ENCODE measurements at places on chromosomes 4 and X.

DNA sequence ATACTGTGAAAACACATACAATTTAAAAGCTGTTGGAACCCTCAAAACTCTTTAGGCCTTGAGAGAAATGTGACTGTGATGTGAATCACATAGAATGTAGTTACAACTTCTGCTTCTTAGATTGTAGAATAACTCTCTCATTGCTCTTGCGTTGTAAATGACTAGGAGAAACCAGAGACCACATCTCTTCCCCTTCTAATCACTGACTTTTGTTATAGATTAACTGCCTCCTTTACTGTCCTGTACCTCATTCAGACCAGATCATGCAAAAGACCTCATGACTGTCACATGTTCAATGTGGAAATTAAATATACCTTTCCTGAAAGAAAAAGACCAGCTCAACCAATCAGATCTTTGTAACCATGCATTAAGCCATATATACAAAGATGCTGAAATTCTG, 43.2 kb upstream of the NEIL3 start:
- DNase-seq = no peak

- no peak for DNase-seq
These were observed 95.8 kb downstream of the MID1 start for GRCh38 chrX:10524578-10524977.

GRCh38 chr4:96524311-96524875, 684.5 kb downstream of the PDHA2 start:
- no peak for DNase-seq

DNA sequence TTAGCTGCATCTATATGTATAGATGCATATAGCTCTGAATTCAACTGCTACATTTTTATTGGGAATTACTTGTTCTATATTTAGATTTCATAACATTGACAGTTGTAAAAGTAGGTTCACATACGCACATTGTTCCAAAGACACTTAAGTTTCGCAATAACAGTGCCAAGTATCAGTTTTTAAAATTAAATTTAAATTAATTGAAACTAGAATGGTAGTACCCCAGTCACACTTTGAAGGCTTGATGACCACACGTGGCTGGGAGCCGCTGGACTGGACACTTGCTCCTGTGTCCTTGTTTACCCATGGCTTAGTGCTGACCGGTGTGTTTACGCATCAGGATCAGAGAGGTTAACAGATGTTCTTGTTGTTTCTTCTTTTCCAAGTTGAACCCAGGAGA, 140.7 kb upstream of the PSAPL1 start:
- no peak for DNase-seq

DNA sequence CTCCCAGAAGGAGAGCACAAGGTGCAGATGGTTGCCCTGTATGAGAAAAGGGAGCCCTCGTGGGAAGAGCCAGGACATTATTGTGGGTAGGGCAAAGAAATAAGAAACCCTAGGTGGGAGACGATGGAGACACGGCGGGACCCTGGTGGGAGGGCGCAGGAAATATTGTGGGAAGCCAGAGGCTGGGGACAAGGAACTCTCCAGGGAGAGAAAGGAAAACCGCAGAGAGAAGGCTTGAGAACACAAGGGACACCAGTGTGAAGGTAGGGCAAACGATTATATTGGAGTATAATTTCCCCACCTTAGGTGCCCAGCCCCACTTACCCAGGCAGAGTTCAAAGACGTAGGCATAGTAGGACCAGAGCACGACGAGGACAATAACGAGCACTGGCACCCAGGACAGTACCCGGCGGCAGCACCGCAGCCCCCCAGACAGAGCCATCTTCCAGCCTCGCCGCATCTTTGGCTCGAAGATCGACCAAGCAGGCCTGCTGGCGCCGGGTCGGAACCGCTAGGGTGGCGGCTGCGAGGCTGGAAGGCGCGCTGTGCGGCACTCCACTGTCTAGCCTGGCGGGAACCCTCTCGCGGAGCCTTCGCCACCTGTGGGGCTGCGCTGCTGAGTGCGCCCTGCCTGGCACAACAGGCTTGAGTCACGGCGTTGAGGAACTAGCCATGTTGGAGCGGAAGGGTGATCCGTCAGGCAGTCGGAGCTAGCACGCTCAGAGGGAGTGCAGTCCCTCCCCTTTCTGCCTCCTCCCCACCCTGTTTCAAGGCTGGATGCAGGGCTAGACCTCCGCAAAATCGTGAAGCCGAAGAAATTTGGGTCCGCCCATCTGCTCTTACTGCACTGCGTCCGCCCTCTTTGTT, at the start of gene ZDHHC15:
Gene ZDHHC15 (minus strand): TSS at position 473 of the 867 bp plus-strand sequence. CDS start 13 bp downstream, at position 460.
- peak; percentile 7 for DNase-seq

DNA sequence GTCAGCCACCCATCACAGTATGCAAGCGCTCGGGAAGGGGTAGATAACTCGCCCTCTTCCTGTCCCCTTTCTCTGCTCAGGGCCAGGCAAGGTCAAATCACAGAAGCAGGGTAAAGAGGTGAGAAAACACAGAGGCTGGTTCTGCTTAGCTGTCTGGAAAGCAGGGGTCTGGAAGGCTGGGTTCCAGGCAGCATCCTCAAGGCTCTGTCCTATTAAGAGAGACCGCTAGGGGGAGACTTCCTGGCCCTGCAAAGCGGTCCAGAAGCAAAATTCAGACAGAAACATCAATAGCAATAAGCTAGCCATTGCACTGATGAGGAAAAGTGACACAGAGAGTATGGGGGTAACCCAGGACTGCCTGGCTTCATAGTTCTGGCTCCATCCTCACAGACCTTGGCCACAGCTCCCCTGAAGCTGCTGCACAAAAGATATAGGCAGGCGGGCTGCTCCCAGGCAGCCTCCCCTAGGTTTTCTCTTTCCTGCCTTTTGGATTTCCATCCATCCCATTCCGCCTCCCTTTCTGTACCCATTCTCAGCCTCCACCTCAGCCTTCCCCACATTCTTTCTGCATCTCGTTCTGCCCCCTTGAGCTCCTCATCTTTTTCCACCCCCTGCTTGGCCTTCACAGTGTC, 308.5 kb downstream of the EVC2 start:
- no peak for DNase-seq

DNA sequence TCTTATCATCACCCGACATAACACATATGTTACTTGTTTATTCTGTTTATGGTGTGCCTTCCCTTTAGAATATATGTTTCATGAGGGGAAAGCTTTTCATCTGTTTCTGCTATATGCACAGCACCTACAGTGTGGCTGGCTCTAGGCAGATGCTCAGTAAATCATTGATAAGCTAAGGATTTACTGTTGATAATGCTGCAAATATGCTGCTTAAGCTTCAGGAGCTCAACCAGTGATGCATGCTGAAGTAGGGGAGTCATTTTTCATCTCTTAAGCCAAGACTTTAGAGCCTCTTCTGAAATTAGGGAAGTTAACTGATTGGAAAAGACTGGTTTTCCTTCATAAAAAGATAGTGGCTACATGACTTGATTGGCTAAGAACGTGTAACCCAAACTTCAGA, 16.4 kb downstream of the FAT4 start:
- no peak for DNase-seq

- peak; percentile 41 for DNase-seq
These were observed 8.7 kb downstream of the SMIM10 start for GRCh38 chrX:134999469-134999868.

GRCh38 chrX:16771483-16772398, 14.5 kb upstream of the TXLNG start:
- no peak for DNase-seq

- DNase-seq = no peak
These were observed 558.2 kb upstream of the DIPK2B start for GRCh38 chrX:45758738-45759397.

DNA sequence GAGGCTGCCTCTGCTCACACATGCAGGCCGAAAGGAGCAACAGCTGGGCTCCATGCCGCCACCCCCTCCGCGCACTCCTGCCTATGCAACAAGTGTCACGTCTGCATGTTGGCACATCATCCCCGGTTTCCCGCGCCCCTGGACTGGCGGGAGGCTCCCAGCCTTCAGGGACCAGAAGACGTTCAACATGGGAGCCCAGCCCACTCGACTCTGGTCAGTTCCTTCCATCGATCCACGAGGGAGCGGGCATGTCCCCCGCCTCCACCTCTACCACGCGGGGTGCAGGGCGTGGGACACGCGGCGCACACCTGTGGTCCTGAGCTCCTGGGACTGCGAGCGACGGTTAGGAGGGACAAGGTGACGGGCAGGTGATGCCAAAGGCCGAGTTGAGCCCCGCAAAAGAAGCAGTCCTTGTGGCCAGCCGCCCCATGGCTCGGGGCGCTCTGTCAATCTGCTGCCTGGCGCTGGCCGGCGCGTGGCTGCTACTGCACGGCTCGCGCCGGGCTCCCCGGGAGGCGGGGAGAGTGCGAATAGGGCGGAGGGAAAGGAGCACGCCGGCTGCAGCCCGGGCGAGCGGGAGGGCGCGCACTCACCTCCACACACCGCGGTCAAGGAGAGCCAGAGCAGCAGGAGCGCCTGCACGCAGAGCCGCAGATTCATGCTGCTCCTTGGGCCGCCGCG, 645 bp downstream of the APLN start:
- no peak for DNase-seq

DNA sequence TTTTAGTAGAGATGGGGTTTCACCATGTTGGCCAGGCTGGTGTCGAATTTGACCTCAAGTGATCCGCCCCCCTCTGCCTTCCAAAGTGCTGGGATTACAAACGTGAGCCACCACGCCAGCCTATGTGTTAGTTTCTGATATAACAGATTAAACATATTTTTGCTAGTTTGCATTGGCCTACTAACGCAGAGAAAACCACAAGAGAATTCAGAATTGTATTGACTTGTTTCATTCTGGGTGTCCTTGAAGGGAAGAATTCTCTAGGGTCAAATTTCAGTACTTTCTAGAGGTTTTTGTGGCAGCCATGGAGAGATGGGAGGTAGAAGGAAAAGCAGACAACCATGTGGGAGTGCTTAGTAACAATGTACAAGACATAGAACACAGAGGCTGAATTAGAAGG, 46.1 kb upstream of the BMPR1B start:
- DNase-seq = no peak

DNA sequence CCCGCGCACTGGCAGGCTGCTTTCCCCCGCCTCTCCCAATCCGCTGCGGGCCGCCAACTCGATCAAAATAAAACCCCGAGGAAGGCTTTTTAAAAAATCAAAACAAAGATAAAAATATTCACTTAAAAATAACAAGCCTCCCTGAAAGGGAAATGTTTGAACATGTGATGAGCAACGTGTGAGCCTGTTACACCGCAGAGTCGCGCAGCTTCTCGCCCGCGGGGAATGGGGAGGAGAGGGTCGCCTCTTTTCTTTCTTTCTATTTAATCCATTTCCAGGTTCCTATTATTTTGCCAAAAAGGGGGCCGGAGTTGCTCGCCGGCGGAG, 326.0 kb upstream of the F9 start:
- DNase-seq = no peak

DNA sequence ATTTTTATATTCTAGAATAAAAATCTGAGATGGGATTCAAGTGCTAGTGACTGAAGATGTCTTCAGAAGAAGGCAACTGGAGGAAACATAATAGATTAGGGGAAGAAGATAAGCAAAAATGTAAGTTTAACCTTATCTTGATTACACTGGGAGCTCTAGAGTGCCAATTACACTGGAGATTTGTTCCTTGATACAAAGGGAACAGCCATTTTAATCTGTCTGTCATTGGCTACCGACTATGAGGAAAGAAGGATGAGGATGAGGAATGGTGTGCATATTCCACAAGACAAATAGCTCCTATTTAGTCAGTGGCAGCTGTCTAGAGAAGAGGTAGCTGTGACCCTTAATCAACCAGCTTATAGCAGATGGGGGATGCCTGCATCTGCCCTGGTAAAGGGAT, 1034.5 kb upstream of the IGFBP7 start:
- DNase-seq = no peak

DNA sequence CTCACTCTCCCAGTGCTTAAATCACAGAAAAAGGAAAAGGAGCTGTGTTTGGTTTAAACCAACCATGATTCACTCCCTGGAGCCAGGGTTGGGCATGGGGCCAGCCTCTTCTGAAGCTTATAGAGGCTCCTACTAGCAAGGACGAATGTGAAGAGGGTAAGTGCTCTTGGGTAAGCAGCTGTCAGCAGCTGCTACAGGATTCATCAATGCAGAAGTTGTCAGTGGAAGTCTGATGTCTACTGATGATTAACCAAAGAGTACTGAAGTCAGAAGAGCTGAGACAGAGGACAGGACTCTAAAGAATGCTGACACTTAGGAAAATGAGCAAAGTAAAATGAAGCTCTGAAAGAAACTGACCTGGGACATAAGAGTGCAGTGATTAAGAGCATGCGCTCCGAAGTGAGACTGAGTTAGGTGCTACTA, 32.7 kb upstream of the JADE1 start:
- no peak for DNase-seq

DNA sequence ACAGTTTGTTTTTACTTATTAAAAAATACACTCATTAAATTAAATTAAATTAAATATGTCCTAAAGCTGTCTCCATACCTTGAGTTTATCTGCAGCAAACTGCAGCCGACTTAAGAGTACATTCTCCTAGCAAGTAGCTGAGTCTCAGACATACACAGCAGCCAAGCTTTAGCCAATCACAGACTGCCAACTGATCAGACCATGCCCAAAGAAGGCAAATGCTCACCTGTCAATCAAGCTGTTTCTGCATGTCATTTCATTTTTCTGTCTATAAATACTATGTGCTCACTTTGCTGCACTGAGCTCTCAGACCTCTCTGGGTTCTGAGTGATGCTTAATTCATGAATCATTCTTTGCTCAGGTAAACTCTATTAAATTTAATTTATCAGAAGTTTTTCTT, 280.9 kb upstream of the EPHA5 start:
- DNase-seq = no peak

GRCh38 chr4:108683479-108683878, 33.1 kb downstream of the OSTC start:
- DNase-seq = no peak

DNA sequence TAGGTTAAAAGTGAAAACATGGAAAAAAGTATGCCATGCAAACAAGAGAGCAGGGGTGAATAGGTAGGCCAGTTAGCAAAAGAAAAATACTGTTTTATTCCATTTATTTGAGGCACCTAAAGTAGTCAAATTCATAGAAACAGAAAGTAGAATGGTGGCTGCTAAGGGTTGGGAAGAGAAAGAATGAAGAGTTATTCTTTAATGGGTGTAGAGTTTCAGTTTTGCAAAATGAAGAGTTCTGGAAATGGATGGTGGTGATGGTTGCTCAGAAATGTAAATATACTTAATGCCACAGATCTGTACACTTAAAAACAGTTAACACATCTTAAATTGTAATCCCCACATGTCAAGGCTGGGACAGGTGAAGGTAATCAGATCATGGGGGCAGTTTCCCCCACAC, 29.7 kb downstream of the PARM1 start:
- DNase-seq = no peak

DNA sequence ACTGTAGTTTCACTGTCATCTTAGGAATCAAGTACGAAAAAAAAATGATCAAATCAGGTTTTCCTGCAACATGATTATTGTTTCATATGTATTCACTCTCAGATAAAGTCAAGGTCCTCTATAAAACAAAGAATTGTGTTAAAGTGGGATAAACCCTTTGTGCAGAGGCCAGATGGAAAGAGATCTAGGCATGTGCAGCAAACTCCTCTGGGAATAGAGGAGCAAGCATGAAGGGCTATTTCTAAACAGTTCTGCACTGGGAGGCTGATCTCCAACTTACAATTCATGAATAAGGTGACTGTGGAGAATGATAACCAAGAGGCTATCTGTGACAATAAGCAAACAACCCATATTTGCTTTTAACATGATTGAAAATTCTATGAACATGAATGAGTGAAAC, 2.4 kb upstream of the WDFY3 start:
- no peak for DNase-seq
